Inflammatory macrophage (primary cell): ENCODE measurements at places on chromosomes 1 and 21.

- no peak for DNase-seq
These were observed 10.5 kb upstream of the LAX1 start for GRCh38 chr1:203754455-203754864.

DNA sequence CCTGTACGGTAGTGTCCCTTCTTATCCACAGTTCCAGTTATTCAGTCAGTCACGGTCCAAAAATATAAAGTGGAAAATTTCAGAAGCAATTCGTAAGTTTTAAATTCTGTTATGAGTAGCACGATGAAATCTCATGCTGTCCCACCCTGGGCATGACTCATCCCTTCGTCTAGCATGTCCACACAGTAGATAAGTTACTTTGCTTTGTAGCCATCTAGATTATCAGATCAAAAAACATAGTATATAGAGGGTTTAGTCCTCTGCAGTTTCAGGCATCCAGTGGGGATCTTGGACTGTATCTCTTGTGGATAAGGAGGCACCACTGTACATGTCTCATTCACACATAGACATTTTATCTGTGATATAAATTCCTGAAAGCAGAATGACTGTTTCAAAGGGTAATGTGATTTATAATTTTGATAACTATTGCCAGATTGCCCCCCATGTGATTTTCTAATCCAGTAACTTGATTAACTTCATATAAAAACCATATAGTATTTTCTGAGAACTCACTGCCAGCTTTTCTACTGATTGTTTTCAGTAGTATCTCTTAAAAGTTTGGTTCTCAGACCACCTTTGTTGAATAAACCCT lies 143.3 kb downstream of the DYRK1A start:
- no peak for DNase-seq

- no peak for DNase-seq
These were observed 1.7 kb downstream of the ACTRT2 start for GRCh38 chr1:3022976-3023375.

DNA sequence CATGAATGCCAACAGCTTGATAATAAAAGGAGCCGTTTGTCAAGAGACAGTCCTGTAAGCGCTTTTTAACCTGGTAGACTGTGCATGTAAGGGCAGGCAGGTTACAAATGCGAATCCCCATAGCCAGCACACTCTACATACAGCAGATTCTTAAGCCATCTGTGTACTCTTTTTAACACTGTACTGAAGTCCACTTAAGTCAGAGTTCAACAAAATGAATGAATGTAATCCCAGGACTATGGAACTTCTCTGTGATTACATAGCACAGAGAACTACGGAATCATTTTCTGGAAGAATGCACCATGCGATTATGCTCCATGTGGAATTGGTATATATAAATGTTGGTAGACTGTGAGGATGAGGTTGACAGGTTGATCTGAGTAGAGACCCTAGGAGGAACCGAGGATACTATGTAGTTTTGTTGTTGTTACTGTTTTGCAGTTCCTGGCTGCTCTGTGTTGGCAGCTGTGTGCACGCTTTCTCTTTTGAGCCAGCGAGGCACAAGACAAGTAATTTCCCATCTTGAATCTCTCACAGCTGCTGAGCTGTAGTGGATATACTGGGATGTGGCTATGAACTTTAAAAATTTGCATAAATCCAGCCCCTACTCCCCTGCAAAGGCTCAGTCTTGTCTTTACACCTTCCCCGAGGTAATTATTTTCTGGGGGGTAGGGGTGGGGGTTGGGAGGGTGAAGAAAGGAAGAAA lies 21.9 kb downstream of the LRRC8D start:
- DNase-seq: no peak

DNA sequence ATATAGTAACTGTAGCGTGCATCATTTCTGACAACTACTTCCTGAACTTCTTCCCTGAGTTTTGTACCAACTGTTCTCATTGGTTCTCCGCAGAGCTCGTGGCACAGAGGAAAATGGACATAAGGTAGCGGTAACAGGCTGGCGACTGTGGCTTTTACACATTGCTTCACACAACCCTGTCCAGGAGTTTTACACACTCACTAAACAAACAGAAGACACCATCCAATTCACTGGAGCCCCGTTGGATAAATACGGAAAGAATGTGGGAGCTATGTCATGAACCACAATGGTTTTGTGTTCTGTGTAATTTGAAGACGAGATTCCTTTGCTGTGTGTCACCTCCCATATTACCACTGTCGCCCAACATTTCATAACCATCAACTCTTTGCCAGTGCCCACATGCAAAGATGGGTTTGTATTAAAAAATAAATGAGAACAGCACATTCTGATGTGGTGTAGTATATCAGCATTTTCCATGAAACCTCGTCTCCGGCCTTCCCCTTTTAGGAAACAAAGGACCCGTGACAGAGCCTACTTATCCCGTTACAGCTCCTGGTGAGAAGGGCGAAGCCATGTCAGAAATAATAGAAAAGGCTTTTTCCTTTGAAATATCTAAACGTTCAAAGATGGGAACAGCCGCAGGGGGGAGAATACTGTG lies 47.4 kb upstream of the ENAH start:
- no peak for DNase-seq

- DNase-seq: no peak
These were observed 131.0 kb downstream of the TGFBR3 start for GRCh38 chr1:91754816-91755580.

- DNase-seq: no peak
These were observed 61.7 kb downstream of the ATF6 start for GRCh38 chr1:161827786-161828185.

GRCh38 chr1:116870300-116870699 lies 39.4 kb upstream of the PTGFRN start:
- DNase-seq: no peak

DNA sequence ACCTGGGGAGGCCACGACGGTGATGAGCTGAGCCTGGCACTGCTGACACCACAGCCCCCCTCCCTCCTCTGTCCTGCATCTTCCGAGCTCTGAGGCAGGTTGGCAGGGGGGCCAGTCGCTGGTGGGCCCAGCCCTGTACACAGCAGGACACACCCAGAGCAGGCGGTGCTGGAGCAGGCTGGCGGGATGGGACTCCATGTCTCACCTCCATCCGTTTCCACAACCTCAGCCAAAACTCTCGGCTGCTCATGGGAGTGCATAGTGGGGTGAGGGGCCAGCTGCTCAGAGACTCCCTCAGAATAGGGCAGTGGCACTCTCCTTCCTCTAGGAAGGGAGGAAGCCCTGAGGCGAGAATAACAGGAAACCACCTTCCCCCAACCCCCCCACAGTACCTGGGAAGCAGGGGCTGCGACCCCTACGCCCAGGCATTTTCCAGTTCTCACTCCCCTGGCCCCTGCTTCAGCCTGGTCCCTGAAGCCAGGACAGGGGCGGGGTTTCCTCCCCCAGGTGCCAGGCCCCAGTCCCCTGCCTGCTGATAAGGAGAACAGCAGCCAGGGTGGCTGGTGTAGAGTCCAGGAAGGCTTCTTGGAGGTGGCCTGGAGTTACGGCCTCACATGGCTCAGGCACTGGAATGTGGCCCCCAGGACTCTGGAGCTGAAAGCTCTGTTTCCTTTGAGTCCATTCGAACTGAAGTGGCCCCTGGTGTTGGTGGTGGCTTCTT lies 3.2 kb upstream of the IBA57 start:
- no peak for DNase-seq

DNA sequence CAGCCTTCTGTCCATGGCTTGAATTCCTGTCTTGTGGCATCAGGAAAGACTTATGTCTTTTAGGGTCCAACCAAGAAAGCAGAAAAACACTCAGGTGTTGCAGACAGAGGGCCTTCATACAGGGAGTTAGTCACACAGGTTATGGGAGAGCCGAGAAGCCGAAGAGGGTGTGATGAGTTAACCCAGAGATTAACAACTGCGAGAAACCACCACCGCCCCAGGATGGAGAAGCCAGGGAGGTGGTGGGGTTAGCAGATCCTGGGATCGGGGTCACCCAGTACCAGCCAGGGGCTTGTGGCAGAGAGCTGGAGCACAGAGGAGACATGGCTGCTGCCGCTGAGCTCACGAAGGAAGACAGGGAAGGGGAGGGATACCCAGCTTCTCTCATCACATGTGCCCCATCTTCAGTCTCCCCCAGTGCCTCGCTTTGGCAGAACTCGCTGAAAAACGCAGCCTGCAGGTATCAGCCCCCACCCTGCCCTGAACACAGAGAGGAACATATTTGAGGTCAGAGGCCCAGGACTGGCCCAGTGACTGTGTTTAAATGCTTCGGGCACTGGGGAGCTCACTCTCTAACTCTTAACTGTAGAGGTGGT lies 58.7 kb downstream of the RUNX3 start:
- no peak for DNase-seq

DNA sequence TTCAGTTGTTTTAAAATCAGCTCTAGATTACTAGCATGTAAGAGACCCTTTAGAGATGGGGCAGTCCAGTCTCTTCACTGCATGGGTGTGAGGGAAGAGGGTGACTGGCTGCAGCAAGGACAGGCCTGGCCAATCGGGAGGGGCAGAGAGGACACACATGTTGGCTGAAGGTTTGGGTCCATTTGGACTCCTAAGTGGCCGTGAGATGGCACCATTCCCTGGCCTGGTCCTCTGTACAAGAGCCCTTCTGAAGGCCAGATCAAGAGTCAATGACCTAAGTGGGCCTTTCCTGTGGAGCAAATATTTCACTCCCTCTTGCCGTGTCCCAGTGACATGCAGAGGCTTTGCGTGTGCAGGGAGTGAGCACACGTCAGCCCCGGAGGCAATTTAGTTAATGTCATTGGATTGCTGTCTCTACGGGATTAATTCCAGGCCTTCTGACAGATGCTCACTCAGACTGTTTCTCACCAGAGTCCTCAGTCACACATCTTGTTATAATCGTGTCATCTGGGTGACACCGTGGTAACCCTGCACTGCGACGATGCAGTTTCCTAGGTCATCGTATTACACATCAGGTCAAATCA lies 613.0 kb downstream of the NPHP4 start:
- DNase-seq: no peak
